Right renal cortex interstitium (tissue), 3 donors: ENCODE measurements at places on chromosomes 11 and 22. TPM values are rescaled to one million over a fixed set of nuclear protein-coding genes. Genes with fewer than 3 reads are reported as not detected.

Gene ALDH3B1
- 1.3 TPM for polyA plus RNA-seq

- DNase-seq: no peak
Observed at GRCh38 chr11:123357353-123357989, 72.6 kb upstream of the GRAMD1B start.

GRCh38 chr11:111909378-111909777, 2.2 kb downstream of the CRYAB start:
- no peak for DNase-seq

Gene BANF1
- polyA plus RNA-seq: 275 TPM

DNA sequence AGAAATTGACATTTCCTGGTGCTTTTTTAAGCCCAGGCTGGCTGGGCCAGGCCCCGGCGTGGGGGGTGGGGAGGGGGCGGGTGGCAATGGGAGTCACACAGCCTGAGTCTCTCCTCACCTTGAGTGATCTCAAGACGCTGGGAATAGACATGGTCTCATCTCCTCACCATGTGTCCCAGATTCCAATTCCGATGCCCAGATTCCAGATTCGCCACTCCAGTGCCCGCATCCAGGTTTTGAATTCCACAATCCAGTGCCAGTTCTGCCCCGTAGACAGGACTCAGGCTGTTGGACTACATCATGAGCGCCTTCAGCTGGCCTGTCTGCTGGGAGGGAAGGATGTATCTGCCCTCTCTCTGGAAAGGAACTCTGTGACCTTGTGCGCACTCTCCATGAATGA, 19.1 kb downstream of the KCNC1 start:
- DNase-seq: no peak

Gene INS
- polyA plus RNA-seq: not detected

GRCh38 chr11:118928870-118929500, 3.3 kb upstream of the BCL9L start:
- no peak for DNase-seq

Gene TMEM45B
- 23.2 TPM for polyA plus RNA-seq

DNA sequence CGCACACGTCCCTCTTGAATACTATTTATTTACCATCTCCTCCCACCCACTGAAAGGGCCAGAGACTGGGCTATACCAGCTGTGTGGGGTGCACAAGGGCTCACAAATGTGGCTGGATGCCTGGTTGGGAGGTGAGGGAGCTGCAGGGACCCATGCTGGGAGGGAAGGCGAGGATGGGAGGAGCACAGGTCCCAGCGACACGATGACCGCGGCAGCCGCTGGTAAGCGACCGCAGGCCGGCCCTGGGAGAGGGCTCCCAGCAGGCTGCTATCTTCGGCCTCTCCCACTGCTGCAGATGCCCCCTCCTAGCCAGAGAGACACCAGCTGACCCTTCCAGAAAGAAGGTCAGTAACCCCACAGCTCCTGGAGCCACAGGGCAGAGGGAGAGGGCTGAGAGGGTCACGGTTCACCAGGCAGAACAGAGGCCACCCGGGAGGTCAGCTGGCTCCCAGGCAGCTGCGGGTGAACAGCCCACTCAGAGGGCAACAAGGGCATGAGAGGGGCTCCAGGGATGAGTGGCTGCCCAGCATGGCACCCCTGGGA, 163.9 kb downstream of the CRYBB2 start:
- DNase-seq: no peak

DNA sequence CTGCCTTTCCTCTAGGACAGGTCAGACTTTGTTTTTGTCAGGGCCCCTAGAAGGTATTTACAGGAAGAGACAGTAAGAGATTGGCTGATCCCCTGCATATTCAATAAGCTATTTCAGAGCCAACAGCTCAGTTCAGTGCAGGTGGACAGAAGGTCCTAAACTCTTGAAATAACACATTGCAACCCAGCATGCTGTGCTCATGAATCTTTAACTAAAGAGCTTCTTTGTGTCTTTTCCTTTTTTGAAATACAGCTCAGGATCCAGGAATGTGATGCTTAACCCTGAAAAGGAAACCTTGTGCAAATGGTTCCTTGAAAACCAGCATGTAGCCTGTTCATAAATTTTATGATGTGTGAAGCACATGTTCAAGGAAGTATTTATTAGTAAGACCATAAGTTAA, 43.9 kb downstream of the BBOX1 start:
- DNase-seq: no peak

Gene SCUBE2
- 5.0 TPM for polyA plus RNA-seq

- no peak for DNase-seq
Observed at GRCh38 chr11:13440100-13440855, 22.7 kb downstream of the BTBD10 start.

Gene STARD10
- polyA plus RNA-seq: 76.1 TPM

Gene MCHR1
- polyA plus RNA-seq: 0.16 TPM

Gene HBB
- 146 TPM for polyA plus RNA-seq

Gene CYP2D6
- polyA plus RNA-seq: 3.4 TPM

DNA sequence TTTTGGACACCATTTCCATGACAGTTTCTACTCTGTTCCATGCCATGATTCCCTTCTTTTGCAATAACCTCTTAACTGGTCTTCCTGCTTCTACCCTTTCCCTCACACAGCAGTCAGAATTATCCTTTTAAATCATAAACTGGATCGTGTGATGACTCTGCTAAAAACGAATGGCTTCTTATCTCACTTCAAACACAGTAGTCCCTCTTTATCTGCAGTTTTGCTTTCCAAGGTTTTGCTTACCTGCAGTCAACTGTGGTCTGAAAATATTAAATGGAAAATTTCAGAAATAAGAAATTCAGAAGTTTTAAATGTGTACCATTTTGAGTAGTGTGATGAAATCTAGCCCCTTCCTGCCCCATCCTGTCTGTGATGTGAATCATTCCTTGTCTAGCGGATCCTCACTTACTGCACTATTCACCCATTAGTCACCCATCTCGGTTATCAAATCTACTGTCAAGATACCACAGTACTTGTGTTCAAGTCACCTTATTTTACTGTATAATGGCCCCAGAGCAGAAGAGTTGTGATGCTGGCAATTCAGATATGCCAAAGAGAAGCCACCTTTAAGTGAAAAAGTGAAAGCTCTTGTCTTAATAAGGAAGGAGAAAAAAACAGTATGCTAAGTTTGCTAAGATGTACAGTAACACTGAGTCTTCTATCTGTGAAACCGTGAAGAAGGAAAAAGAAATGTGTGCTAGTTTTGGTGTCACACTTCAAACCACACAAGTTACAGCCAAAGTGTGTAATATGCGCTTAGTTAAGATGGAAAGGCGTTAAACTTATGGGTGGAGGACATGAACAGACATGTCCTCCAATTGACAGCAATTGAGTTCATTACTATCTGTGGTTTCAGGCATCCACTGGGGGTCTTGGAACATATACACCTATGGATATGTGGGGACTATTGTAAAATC, 283.0 kb downstream of the DDX10 start:
- DNase-seq: no peak

Gene NXPE4
- polyA plus RNA-seq: not detected

DNA sequence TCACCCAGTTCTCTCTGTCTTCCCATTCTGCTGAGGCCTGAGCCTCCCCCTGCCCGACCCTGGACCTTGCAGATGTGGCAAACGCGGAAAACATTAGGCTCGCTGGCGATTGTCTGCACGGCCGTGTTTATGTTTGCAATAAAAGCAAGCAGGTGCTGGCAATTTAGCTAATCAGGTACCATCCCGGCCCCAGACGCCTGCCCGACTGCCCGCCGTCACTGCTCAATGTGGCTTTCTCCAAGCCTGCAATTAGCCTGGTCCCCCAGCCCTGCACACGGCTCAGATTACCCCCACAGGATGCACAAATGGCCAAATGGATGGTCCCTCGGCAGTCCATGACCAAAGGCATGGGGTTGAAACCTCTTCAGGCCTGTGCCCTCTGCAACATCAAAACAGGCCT, 259.7 kb downstream of the MN1 start:
- no peak for DNase-seq

Gene PTPN5
- polyA plus RNA-seq: 0.72 TPM

DNA sequence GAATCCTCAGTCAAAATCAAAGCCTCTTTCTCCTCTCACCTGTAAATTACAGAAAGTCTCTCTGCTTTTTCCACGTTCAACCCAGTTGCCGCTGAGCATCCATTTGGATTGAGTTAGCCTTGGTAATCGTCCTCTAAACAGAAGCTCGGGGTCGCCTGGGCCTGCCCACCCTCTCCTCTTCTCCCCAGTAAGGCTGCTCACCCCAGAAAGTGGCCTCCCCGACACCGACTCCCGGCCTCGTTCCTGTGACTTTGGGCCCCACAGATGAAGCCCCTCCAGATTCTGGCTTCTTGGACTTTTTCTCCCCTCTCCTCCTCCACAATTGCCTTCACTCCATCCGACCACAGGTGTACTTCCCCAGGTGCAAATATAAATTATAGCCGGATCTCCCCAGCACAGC, 1500.0 kb downstream of the BRD1 start:
- no peak for DNase-seq

GRCh38 chr22:26800858-26801257, 143.5 kb downstream of the MIAT start:
- no peak for DNase-seq

Gene P2RY2
- 0.81 TPM for polyA plus RNA-seq

Gene VSIG2
- 5.8 TPM for polyA plus RNA-seq

Gene OR5AN1
- polyA plus RNA-seq: not detected

- no peak for DNase-seq
Observed at GRCh38 chr22:48490500-48491411, 1336.9 kb downstream of the BRD1 start.

Gene CNIH2
- polyA plus RNA-seq: 2.6 TPM

DNA sequence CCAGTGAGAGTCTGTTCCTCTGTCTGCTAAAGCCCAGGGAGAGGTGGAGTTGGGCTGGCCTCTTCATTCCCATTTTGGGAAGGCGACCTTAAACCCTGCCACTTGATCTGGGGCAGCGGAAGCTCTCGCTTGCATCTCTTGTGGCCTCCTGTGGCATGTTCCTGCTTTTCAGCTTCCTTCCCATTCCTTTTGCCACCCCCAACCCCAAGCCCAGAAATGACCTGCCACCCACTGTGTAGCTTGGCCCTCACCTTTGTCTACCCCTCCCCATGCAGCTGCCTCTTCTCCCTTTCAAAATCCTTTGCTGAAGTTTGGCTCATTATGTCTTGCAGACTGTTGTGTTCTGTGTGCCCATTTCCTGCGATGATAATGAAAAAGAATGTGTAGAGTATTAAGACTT, 110.2 kb downstream of the DBX1 start:
- no peak for DNase-seq

Gene LRRC10B
- 0.95 TPM for polyA plus RNA-seq

Gene FLRT1
- 2.8 TPM for polyA plus RNA-seq

Gene SERPING1
- 172 TPM for polyA plus RNA-seq

DNA sequence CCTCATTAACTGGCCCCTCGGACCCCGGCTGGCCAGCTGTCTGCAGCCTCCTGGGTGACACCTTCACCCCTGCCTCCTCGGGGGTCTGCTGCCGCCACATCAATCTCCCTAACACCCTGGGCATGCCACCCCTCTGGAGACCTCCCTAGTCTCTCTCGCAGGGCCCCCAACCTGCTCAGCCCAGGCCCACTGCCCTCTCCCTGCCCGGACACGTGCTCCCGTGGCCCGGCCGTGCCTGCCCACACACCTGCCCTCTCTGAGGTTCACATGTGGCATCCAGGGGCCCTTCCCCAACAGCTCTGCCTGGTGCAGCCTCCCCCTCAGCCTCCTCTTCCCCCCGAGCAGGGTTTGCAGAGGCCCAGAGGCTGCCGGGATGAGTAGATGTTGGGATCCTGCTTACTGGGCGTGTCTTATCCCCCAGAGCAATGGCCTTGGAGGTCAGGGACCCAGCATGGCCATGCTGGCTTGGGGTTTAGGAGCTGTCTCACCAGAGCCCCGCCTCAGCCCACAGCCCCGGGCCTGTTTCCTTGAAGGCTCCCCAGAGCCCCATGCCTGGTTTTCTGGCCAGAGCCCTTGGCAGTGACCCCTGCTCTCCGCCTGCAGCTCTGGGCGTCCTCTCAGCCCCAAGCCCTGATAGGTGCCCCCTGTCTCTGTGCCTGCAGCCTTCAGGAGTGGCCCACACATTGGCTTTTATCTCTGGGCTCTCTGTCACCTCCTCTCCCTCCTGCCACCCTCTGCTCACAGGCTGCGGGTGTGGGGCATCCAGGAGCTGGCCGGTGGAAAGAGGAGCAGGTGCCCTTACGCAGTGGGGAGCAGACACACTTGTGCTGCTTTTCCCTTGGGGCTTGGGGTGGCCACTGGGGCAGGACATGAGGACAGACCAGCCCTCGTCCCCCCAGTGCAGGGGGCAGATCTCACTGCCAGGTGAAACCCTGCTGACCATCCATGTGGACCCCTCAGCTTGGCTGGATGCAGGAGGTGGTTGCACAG, 25.7 kb upstream of the SEPTIN5 start:
- DNase-seq: no peak

- no peak for DNase-seq
Observed at GRCh38 chr11:66547662-66548009, 933 bp downstream of the ACTN3 start.

Gene P4HA3
- 1.1 TPM for polyA plus RNA-seq
